ENCODE measurements at places on chromosomes 1 and 21. TPM values are rescaled to one million over a fixed set of nuclear protein-coding genes. Genes with fewer than 3 reads are reported as not detected.

GRCh38 chr21:38326429-38326828, 69.6 kb downstream of the KCNJ15 start:
- no peak for DNase-seq

GRCh38 chr1:155038602-155039307, 5.1 kb downstream of the DCST1 start:
- peak; percentile 89 for DNase-seq

DNA sequence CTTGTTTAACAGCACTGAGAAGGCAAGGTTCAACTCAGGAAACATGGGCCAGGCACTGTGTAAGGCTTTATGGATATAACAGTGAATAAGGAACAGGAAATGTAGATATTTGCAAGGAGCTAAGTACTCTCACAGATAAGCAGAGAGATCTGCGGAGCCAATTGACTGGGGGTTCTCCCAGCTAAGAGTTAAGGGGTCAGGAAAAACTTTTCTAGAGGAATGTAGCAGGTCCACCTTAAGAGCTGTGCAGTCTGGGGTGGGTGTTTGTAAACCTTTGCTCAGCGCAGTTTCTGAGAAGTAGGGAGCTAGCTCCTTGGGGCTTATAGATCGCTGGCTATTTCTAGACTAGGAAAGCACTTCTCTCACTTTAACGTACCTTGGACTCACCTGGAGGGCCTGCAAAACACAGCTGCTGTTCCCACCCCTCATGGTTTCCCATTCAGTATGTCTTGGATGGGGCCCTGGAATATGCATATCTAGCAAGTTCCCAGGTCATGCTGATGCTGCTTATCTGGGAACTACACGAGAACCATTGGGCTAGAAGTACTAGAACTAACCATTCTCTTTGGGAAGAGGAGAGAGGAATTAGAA, 51.7 kb downstream of the TLCD4 start:
- no peak for DNase-seq

- DNase-seq, result peak; percentile 77
These were observed 27.6 kb downstream of the CD244 start for GRCh38 chr1:160834945-160835565.

Gene SLFNL1
- total RNA-seq, result 0.22 TPM

Measured in PC-3 (cell line).